ENCODE measurements at places on chromosomes 6 and 20.
A peak's percentile ranks its signal among the peaks of the same experiment; 100 is the strongest.

GRCh38 chr20:5612581-5613301, 137.5 kb upstream of the SHLD1 start:
- DNase-seq: no peak

- DNase-seq: no peak
Measured at GRCh38 chr6:14838133-14838583, 407.7 kb upstream of the JARID2 start.

GRCh38 chr20:17501701-17502100, 29.5 kb downstream of the BFSP1 start:
- DNase-seq: no peak

GRCh38 chr6:11496152-11497060, 41.1 kb upstream of the TMEM170B start:
- DNase-seq: peak; percentile 54

DNA sequence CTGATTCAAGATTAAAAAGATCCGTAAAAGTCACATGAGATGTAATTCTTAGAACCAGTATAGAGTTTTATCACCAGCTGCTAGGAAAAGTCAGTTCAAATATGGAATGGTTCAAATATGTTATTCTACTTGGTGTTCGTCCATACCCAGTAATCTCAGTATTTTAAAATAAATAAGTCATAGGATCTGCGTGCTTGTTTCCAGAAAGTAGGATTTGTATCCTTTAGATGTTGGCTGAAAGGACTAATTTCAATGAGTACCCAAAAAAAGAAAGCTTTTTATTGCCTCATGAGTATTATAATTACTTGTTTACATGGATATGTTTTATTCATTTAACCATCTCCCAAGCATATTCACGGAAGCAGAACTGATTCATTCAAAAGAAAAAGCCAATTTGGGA, 12.2 kb downstream of the TPD52L1 start:
- DNase-seq: no peak

Measured in T-cell (primary cell).